ENCODE measurements at places on chromosomes 13 and 19. TPM values are rescaled to one million over a fixed set of nuclear protein-coding genes. Genes with fewer than 3 reads are reported as not detected.

The KIR3DL1 gene
- 0.94 TPM for total RNA-seq

The CYP2F1 gene
- total RNA-seq = not detected

The MAB21L1 gene
- 0.79 TPM for total RNA-seq

The USHBP1 gene
- total RNA-seq = 11.7 TPM

The ZNF723 gene
- total RNA-seq = not detected

The LILRB2 gene
- 101 TPM for total RNA-seq

The MAG gene
- not detected for total RNA-seq

The LACC1 gene
- 10.4 TPM for total RNA-seq

The ZNF575 gene
- total RNA-seq = not detected

The TYK2 gene
- total RNA-seq = 284 TPM

The IER2 gene
- 59.7 TPM for total RNA-seq

The CRTC1 gene
- total RNA-seq = 7.7 TPM

GRCh38 chr19:33697766-33698165 is 76.0 kb downstream of the CHST8 start:
- peak; percentile 24 for DNase-seq

GRCh38 chr13:104111031-104111430 is 1044.8 kb upstream of the SLC10A2 start:
- no peak for DNase-seq

- no peak for DNase-seq
Observed at GRCh38 chr19:8239528-8240273, 30.5 kb downstream of the CERS4 start.

- DNase-seq = no peak
Observed at GRCh38 chr19:14061751-14062557, at the start of gene PALM3. Gene PALM3, minus strand, starts transcription at chr19:14062076. Its CDS starts 96 bp downstream, at chr19:14061980.

DNA sequence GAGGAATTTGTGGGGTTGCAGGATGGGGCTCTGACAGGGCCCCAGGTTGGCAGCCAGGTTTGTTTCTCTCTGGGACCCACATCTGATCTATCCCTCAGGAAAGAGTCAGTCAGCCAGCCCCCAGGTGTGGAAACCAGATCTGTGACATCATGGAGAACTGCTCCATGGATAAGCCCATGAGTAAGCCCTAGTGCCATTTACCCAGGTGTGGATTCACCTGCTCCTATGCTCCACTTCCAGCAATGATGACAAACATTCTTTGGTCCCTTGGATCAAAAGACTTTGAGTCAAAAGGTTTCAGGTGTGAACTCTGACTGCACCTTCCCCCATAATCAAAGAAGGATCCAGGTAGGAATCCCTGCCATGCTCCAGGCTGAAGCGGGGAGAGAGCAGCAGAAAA is 26.9 kb upstream of the IGFL4 start:
- DNase-seq = no peak

GRCh38 chr19:40370997-40371801 is 18.8 kb downstream of the HIPK4 start:
- no peak for DNase-seq

GRCh38 chr13:75442736-75443234 is 39.2 kb downstream of the TBC1D4 start:
- no peak for DNase-seq

GRCh38 chr13:41694545-41695301 is 237.4 kb downstream of the RGCC start:
- no peak for DNase-seq

- no peak for DNase-seq
Observed at GRCh38 chr19:36460046-36460445, 29.3 kb downstream of the ZNF566 start.

- DNase-seq = no peak
Observed at GRCh38 chr19:44212866-44213346, 574 bp downstream of the ZNF227 start.

- no peak for DNase-seq
Observed at GRCh38 chr19:18453269-18454024, 15.5 kb upstream of the ISYNA1 start.

GRCh38 chr13:103772576-103772975 is 706.4 kb upstream of the SLC10A2 start:
- no peak for DNase-seq

GRCh38 chr13:110640591-110641029 is 25.3 kb downstream of the NAXD start:
- peak; percentile 68 for DNase-seq

DNA sequence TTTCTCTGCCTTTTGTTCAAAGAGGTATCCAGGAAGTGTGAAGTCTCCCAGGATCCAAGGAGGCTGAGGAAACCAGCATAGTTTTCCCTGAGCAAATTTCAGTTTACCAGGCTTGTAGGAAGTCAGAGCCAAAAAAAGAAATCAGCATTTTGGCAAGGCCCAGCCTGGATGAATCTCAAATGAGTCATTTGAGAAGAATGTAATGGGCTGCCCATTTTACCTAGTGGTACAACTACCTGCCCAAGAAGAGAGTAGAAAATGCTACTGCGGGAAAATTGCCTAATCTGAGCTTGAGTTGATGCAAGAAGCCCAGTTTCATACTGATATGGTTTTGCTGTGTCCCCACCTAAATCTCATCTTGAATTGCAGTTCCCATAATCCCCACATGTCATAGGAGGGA is 284.1 kb upstream of the ZNF507 start:
- DNase-seq = no peak

DNA sequence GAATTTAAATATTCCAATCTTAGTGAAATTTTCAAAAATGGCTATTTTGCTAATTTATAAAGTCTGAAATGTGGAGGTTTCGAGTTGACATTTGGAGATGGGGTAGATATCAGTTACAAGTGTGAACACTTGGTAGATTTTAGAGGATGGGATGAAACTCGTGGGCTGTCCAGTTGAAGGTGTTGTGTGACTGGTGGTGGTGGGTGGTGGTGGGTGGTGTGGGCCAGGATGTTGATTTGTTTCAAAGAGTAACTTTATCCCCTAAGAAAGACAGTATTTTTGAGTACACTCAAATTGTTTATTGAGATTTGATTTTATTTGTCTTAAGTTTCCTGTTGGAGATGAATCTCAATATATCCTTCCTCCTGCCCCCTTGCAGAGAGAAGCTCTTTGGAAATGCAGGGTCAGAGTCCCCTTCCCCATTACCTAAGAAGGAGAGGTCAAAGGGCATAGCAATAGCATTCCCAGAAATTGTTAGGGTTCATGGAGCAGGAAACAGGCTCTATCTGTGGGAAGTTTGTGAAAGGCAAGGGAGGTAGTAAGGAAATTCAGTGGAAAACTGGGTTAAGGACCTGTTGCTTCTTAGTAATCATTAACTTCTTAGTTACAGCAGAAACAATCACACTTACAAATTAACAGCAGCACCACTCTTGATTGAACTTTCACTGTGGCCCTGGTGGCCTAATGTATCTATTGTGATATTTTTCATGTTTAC is 133.6 kb upstream of the RNF113B start:
- no peak for DNase-seq

DNA sequence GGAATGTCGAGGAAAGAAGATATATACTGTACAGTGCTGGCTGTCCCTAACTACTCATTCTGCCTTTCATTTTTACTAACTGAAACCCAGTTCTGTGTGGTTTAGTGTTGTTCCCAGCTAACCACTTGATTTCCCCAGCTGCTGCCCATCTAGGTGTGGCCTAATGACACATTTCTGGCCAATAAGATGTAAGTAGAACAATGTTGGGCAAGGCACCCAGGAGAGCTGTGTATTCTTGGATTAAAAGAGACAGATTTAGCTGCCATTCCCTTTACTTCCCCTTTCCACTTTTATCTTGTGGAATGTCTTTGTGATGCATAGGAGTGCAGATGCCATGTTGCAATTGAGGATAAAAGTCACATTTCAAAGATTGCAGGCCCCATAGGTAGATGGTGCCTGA is 28.3 kb upstream of the PCDH9 start:
- DNase-seq = no peak

DNA sequence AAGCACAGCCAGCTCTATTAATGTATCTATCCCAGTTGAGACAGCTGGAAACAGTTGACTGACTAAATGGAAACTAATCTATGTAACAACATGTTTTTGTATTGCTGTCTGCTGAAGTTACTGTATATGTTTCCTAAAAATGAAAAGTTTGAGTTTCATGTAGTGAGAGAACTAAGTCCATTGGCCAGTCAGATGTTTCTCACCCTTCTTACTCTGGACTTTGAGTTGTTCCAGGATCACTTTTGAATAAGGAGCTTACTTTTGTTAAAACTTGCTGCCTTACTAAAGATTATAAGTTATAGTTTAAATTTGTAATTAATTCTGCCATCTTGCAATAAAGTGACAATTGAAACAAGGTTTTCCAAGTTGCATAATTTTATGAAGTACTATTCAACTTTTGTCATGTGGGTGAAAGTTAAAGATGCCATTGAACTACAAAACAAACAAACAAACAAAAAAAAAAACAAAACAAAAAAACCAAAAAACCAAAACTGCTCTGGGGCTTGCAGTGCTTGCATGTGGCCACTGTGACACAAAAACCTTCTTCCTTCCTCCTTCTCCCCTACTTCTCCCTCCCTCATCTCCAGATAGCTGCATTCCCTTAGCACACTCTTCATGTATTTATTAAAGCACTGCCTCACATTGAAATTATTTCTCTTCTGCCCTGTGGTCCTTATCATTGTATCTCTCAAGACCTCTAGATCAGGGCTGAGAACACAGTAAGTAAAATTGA is 15.3 kb downstream of the WDFY2 start:
- no peak for DNase-seq

DNA sequence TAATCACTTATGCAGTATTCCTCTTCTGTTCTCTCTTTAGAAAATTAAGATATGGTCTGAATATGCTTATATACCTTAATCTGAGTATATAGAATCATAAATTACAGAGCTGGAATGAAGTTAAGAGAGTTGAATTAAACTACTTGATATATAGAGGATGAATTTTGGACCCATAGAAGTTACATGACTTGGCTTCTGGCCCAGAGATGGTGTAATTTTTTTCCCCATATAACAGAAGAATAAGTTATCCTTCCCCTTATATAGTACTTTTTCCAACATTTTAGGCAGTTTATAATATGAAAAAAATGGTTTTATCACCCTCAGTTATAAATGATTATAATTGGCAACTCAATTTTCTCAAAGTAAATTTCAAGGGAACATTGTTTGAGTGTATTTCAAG is 616.3 kb downstream of the TBC1D4 start:
- DNase-seq = no peak

DNA sequence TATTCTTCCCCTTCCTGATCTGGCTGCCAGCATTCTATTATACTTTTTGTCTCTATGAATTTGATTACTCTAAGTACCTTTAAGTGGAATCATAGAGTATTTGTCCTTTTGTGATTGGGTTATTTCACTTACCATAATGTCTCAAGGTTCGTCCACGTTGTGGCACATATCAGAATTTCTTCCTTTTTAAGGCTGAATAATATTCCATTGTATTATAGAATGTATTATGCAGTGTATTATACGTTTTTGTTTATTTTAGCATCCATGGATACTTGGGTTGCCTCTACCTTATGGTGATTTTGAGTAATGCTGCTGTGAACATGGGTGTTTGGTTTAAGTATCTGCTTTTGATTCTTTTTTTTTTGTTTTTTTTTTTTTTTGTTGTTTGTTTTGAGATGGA is 19.3 kb downstream of the URI1 start:
- no peak for DNase-seq

DNA sequence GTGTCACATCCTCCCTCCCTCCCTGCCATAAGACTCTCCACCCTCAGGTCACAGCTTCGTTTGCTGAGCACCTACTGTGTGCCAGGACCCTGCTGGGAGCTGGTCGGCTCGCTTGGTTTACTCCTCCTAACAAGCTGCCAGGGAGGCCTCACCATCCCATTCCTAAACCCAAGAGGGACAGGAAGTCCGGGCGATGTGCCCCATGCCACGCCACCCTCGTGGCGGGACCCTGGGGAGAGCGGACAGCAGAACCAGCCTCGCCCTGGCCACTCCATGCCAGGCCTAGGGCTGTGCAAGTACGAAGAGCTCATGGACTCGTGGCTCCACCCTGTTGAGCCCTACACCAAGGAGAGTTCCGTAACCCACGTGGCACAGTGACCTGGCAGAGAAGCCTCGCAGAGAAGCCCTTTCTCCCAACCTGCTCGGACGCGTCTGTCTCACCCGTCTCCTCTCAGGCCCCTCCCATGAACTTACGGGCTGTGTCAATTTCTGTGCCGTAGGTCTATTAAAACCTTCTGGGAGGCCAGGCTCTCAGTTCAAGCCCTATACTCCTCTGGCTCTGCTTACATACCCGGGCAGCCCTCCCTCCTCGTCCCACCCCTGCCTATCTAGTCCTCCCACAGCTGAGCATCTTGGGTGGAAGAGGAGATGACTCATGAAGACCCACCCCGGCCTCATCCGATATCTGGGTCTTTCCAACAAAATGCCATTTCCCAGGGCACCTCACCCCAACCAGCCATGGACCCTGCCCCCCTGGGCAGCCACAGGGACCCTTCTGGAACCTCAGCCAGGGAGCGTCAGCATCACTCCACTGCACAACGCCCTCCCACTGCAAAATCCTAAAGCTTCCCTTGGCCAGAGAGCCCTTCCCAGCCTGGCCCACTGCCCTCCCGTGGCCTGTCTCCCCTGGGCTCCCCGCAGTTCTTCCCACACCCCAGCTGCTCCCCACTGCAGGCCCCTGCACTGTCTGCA is 2.6 kb downstream of the UBXN6 start:
- DNase-seq = no peak

DNA sequence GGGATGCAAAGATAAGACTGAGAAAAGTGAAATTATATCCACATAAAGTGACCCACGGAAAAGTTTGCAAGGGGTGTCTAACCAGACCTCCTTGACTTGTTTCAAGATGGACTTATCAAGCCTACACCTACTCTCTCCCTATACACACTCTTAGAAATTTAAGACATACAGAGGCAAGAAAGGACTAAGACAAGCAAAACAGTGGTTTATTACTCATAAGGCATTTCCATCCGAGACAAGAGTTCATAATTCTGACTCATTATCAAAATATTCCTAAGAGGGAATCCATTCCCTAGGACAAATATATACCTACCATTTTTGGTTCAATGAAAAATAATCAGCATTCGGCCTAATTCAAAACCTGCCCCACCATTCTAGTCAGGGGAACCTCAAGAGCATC is 232.6 kb upstream of the GPC6 start:
- DNase-seq = no peak

DNA sequence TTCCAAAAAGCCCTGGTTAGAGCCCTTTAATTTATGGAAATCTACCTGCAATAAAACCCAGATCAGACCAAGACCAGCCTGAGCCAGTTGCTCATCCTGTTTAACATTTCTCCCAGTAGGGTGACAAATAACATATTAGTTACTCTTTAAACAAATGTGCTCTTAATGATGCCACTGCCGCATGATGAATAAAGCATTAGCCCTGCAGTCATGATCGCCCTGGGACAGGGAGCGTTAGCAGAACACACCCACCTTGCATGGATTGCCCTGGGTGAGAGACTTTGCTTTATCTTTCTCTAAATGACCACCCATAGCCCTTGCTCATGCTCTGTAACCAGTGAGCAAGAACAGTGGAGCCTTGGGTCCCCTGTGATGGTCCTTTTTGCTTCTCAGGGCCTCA is 362.4 kb downstream of the ENOX1 start:
- no peak for DNase-seq

- no peak for DNase-seq
Observed at GRCh38 chr13:26247011-26247410, 6.9 kb upstream of the CDK8 start.

DNA sequence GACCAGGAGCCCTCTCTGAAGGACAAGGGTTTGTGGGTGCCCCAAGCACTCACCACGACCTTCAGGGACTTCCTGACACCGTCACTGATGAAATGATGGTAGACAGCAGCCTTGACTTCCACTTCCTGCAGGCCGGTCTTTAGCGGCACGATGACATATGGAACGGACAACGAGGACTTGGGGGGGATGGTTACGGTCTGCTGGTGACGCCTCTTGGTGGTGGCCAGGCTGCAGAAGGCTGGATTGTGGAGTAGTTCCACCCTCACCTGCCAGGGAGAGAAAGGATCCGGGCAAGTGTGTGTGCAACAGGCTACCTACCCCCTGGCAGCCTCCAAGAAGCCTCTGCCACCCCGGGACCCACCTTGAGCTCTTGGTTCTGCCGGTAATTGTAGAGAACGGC is 23.2 kb downstream of the C3 start:
- peak; percentile 46 for DNase-seq
